ENCODE measurements at places on chromosomes 16 and 17.

- no peak for DNase-seq
These were observed 4.1 kb downstream of the TMEM208 start for GRCh38 chr16:67230809-67231660.

GRCh38 chr17:34620458-34620857, 41.1 kb downstream of the TMEM132E start:
- no peak for DNase-seq

DNA sequence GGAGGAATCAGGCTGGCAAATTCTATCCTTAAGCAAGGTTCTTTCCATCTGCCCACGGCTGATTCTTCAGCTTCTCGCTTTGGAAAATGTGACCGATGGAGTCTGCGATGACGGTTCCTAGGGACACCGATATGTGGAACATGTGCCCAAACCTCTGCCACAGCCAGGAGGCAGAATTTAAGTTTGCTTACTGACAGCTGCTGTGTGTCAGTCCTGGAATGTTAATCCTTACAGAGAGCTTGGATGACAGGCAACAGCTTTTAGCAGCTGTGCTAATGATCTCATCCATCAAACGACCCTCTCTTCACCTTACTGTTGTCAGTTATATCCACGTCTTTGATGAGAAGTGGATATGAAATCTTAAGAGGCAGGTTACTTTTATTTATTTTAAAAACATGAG, 11.4 kb upstream of the MYH13 start:
- peak; percentile 59 for DNase-seq

DNA sequence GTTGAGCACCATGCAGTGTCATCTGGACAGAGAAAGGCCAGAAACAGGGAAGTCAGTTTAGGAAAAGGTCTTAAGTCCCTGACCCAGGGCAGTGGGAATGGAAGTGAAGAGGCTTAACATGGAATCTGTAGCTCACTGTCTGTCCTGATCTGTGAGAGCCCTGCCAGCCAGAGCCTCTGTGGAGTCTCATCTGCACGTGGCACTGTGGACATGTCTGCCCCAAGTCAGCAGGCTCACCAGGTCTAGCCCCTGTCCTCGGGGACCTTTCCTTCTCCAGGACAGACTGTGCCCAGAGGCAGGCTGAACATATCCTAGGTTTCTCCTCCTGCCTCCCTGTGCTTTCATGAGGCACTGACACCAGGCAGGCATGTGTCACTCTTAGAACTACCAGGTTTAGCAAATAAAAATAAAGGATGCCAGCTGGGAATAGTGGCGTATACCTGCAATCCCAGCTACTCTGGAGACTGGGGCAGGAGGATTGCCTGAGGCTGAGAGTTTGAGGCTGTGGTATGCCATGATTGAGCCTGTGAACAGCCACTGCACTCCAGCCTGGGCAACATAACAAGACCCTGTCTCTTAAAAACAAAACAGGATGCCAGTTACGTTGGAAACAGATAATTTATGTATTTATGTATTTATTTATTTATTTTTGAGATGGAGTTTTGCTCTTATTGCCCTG, 22.4 kb downstream of the UNK start:
- DNase-seq, result no peak

DNA sequence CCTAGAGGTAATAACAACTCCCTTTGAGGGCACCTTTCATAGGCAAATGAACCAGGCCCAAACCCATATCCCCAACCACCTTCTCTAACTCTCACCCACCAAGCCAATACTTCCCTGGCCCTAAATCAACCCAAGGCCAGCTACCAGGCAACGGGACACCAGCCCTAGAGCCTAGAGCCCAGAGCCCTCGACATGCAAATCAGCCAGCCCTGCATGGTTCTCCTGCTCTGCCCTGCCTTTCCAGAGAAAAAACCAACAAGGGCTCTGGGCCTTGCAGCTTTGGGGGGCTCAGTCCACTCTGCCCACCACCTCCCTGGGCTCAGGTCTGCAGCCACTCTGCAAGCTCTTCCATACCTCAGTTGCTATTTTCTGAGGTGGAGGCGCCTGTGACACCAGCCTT, 55.0 kb downstream of the PITPNM3 start:
- no peak for DNase-seq

DNA sequence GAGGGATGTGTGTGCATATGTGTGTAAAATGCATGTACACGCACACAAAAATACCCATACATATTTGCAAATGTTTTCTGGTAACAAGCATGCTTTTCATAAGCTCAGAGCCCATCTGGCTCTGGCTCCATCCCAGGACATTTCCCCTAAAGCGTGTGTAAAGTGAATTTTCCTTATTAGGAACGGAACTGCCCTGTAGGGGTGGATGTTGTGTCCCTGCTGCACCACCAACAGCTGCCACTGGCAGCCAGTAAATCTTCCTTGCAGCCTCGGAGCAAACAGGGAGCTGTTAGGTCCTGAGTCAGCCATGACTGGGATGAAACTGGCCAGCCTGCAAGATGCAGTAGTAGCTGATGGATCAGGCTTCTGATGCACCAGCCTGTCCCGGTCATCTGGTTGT, 393.5 kb downstream of the UTP18 start:
- no peak for DNase-seq

DNA sequence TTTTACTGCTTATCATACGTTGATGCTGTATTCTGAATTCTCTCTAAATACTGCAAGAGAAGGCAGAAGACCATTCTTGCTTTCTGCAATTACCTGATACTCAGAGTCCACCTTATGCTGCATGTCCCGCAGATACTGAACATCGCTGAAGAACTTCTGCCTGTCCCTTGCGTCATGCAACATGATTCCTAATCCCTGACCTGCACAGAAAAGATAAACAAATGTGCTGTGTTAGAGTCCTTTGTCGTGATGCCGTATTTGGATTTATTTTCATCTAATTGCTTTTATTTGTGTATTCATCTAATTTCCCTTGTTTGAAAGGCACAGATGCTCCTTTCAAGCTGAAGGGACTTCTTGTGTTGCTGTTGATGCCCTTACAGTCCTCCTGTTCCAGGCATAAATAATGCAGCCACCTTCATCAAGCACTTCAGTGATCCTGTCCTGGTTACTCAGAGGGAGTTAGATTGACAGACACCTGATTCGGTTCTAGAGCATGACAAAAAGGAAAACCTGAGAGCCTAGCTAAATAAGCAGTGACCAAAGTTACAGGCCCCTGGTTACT, 6.5 kb downstream of the MARCHF10 start:
- DNase-seq, result no peak

DNA sequence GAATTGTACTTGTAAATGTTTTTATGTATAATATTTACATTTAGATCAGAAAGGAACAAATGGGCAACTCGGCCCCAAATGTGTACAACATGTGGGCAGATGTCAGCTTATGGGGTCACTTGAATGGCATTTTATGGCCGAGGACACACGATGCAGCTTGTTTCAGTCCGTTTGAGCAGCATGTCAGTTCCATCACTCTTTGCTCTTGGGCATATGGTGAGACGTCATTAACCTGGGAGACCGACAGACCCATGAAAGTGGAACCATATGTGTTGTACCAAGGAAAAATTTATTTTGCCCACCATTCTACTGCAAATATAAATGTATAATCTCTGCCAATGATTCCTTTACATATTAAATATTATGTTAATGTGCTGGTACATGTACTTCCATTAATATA, 561.9 kb upstream of the SOX9 start:
- no peak for DNase-seq

DNA sequence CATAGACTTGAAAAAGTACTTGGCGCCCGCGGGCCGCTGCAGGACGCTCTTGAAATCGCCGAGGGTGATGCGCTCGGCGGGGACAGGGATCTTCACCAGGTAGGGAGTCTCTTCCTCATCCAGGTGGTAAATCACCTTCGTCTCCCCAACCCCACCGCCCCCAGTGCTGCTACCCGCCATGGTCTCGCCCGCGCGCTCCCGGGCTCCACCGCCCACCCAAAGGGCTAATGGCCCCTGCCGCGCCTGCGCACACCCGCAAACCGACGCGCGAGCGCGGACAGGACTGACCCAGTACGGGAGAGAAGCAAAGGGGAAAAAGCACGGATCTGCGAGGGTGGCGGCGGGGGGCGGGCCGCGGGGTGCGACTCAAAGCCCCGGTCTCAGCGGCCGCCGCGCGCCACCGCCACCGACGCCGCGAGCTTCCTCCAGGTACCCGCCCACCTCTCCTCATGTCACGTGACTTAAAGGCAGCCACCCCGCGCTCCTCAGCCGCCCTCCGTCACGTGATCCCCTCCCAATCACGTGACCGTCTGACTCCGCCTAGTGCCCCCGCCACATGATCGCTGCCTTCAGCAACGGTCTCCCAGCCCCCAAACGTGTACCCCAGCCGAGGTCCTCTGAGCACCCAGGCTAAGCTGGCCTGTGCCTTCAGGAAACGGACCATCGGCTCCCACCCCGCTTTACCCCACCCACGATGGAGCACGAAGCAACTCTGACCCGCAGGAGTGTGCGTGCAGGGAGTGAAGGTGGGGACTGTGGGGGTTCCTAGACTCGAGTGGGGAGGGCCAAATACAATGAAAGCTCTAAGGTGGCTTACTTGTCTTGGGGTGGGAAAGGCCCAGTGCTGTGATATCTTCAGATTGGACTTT, at the start of gene DVL2:
Gene DVL2, minus strand, starts transcription at position 435 of the 869 bp plus-strand sequence. Its CDS starts 255 bp downstream, at position 180.
- peak; percentile 95 for DNase-seq

GRCh38 chr17:7236808-7237207, 2.4 kb downstream of the PHF23 start:
- no peak for DNase-seq

- DNase-seq, result peak; percentile 67
These were observed 121.2 kb downstream of the SNX29 start for GRCh38 chr16:12097523-12098428.

DNA sequence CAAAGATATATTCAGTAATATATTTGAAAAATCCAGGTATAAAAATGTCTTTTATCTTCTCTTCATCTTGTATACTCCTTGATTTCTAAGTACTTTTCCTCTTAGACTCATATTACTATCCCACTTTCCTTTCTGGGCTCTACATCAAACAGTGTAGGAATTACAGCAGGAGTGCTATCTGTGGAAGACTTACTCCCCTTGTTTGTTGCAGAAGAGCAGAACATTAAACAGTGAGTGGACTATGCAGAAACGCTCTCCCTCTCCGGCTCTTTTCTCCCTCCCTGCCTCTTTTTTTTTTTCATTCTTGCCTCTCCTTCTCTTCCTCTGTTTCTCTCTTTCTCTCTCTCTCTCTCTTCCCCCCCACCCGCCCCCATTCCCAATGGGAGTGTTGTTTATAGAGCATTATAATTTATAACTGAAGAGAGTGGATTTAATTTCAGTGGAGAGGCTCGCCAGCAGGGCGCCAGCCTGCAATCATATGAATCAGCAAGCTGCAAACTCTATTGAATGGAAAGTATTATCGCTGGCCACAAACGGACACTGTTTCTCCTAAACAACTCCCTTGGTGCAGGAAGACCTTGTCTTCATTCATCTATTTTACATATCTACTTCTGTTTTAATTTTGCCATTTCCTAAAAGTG, 242.3 kb upstream of the TBX2 start:
- peak; percentile 48 for DNase-seq

GRCh38 chr16:4661661-4662060, 31.7 kb upstream of the NUDT16L1 start:
- DNase-seq, result no peak

DNA sequence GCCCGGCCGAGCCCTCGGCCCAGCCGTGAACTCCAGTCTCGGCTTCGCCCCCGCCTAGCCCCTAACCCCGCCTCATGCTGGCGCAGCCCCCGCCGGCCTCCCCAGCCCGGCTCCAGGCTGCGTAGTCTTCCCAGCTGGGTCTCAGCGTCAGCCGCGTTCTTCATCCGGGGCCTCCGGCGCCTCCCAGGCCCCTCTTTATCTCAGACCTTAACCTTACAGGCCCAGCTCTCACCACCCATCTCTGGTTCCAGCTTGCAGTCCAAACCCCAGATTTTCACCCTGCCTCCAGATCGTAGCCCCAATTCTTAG, at the start of gene PROCA1:
Gene PROCA1, minus strand, starts transcription at position 166 of the 309 bp plus-strand sequence. CDS start 228 bp downstream, outside the sequence.
- DNase-seq, result no peak

GRCh38 chr17:17035490-17035889, 6.8 kb upstream of the MPRIP start:
- DNase-seq, result no peak

DNA sequence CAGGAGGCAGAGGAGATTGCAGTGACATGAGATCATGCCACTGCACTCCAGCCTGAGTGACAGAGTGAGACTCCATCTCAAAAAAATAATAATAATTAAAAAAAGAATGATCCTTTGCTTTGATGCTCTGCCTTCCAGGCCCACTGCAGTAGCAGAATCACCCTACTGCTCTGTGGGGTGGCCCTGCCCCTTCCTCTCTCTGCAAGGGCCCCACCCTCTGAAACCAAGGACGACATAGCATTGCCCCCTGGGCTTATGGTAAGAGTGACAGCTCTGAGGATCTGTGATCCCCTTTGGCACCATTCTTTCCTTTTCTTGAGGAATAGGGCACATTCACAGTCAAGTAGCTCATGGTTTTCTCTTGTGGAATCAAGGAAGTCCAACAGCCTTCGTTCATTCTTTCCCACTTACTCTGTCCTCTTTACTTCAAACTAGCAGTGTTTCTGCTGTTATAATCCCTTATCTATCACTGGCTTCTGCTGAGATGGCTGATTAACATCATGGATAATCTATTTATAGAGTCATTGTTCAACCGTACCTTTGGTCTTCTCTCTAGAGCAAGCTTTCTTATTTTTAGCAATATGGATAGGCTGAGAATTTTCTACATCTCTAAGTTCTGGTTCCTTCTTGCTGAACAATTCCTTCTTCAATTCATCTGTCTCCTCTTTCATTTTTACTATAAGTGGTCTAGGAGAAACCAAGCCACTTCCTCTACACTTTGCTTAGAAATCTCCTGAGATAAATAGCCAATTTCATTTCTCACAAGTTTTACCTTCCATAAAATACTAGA, 14.1 kb downstream of the RAD51C start:
- DNase-seq, result no peak

GRCh38 chr17:49717371-49717861, 9.7 kb upstream of the SLC35B1 start:
- DNase-seq, result no peak

DNA sequence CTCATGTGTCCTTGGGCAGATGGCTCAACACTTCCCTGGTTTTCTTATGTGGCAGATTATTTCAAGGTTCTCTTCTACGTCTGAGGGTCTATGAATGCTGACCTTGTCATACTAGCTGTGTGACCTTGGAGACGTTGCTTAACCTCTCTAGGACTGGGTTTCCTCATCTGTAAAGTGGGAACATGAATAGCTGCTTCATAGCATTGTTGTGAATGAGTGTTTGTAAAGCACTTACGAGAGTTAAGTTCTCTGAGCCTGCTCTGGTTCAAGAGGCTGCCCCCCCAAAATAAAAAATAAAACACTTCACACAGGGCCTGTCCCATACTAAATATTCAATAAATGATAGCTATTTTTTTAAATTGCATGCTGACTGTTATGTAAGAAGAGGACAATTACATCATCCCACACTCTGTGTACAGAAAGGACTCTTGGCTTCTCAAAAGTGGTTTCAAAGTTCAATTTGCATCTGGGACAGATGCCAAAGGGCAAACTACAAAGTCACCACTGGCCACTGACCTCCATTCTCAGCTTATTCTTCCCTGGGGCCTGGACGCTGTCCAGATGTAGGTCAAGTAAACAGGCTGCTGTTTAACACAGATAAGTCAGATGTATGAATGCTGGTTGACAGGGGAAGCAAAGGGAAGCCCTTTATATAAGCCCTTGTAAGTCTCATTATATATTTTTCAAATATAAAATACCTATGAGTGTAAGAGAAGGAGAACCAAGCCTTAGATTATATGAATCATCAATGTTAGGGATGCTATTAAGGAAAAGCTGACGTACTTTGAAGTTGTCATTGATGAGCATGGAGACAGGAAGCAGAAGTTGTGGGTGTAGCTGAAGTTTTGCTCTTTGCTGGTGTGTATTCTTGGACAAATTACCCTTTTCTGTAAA, 15.4 kb upstream of the NDEL1 start:
- DNase-seq, result peak; percentile 22

- no peak for DNase-seq
These were observed 164.0 kb downstream of the XYLT1 start for GRCh38 chr16:17306745-17307144.

All from fibroblast of upper back skin (primary cell).